ENCODE measurements at places on chromosomes 5 and 9. TPM values are rescaled to one million over a fixed set of nuclear protein-coding genes. Genes with fewer than 3 reads are reported as not detected.

Gene NR6A1
- total RNA-seq = 0.64 TPM

Gene UBE2QL1
- total RNA-seq = 0.61 TPM

Gene LVRN
- total RNA-seq = 15.9 TPM

Gene PKD2L2
- total RNA-seq = not detected

Gene PLAC8L1
- total RNA-seq = 1.5 TPM

Gene CORO2A
- total RNA-seq = 2.5 TPM

Gene TERT
- not detected for total RNA-seq
